ENCODE measurements at places on chromosomes 2 and 18.

GRCh38 chr2:241272303-241273209 lies 42.9 kb downstream of the HDLBP start:
- peak; percentile 26 for DNase-seq

DNA sequence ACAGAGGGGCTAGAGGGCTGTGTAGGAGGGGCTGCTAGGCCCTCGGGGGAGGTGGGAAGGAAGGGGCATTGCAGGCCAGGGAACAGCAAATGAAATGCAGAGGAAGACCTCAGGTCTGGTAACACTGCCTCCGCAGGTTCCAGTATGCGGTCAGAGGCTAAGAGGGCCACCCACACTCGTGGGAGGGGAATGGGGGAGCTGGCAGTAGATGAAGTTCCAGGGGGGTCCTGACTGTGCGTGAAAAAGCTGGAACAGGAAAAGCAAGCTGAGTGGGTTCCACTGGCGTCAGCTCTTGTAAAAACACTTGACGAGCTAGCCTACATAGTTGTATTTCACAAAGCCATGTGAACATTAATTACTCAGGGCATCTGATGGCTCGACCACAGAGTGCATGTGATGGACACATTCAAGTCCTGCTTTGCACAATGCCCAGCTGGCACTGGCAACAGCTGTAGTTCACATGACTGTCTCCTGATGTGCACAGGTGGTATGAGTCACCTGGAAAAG lies 29.0 kb upstream of the PTPN4 start:
- DNase-seq = no peak

DNA sequence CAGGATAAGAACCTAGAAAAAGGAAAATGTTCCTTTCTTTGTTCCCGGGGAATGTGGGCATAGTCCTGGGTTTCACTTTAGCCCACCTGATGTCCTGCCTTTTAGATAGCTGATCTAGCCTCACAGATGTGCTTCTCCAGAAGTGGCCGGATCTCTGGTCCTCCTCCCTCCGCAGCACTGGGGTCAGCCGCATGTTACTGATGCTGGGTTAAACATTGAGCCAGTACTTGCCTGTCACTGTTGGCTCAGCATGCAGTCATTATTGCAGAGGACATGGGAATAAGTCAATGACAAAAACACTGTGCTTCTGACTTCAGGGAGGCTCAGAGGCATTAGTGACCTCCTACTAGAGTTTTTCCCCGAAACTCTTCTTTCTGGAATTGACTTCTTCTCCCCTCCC lies 27.6 kb downstream of the NCK2 start:
- no peak for DNase-seq

GRCh38 chr2:192513575-192513974 lies 318.8 kb upstream of the TMEFF2 start:
- DNase-seq = no peak

GRCh38 chr18:24267878-24268277 lies 129.0 kb downstream of the CABYR start:
- no peak for DNase-seq

GRCh38 chr2:169165791-169166190 lies 96.4 kb downstream of the DHRS9 start:
- no peak for DNase-seq

DNA sequence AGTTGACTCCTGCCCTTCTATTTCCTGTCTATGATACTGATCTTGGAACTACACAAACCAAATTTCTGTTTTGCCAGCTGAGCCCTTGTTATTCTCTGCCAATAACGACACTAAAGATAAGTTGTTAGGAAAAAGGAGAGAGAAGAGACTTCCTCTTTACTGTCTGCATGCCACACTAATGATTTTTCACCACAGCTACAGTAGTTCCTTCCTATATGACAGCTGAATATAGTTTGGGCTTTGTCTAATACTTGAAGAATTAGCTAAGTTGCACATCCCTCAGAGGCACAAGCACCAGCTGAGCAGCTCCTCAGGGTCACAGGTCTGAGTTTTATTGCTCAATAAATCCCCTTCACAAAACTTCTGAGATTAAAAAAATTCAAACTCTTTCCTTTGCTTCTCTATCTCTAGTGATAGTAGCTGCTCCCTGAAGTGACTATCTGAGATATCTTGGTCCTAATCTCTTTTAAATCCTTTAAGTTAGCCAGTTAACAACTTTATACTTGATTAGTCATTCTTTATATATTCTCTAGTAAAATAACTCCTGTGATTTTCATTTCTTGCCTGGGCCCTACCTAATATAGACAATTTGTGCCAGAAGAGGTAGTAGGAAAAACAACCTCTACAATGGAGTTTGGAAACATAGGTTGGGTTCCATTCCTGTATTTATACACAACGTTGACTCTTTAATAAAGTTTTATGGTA lies 253.0 kb upstream of the CNTNAP5 start:
- DNase-seq = no peak

DNA sequence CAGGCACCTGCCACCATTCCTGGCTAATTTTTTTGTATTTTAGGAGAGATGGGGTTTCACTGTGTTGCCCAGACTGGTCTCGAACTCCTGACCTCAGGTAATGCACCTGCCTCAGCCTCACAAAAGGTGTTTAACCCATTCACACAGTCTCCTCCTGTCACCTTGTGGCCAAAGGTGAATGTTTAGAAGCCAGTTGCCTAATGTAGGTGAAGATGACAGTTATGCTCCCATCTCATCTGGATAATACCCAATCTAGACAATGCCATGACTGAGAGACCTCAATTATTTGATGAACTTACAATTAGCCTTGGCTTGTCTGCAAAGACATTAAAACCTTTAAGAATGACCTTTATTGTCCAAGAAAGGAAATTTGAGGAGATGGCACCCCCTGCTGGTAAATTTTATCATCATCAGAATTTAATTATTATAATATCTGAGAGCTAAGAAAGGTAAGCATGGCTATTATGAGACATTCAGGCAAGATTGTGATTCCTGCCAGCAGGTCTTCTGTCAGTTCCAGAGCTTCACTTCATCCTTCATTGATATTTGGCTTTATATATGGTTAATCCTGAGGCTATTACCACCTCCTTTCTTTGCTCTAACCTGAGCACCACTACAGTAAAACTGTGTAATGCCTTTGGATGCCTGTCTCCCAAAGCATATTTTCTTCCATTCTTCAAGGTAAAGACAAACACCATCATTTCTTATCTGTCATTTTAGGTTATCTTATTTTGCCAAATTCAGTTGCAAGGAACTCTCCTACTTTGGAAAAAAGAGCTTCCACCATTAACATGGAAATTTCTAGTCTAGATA lies 117.6 kb downstream of the FAM124B start:
- DNase-seq = no peak

GRCh38 chr2:172288603-172289002 lies 138.8 kb upstream of the ITGA6 start:
- no peak for DNase-seq
